M059J (cell line): ENCODE measurements at places on chromosomes 7 and 10. TPM values are rescaled to one million over a fixed set of nuclear protein-coding genes. Genes with fewer than 3 reads are reported as not detected.

CCDC3 gene
- total RNA-seq = 2.0 and 2.6 TPM in 2 replicates

DNA sequence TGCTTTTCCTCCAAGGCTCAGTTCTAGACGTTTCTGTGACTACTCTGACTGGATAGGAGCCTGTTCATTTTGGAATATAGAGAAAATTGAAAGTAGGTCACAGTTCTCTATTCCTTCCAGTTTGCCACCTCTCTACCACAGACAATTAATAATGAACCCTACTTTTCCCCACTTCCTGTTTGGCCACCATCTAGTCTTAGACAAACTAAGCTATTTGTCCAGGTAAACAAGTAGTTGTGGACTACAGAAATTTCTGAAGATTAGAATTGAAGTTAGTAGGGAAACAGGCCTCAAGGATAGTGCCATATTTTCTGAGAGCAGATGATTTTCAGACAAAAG, 87.0 kb downstream of the AUTS2 start:
- no peak for DNase-seq

DNA sequence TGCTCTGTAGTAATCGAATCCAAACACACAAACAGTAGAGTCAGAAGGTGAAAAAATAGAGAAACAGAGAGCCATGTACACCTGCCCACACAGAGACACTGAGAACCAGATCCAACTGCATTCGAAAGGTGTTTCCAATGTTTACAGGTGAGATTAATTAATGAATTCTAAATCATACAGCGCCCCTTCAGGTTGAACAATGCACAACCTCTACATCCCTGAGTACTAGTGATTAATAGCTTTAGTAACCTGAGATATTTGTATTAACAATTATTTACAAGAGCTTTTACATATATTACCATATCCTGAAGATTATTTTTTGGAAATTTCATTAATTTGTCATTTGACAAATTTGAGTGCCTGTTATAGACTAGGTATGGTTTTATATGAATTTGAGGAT, 7.6 kb upstream of the MRC1 start:
- no peak for DNase-seq

DNA sequence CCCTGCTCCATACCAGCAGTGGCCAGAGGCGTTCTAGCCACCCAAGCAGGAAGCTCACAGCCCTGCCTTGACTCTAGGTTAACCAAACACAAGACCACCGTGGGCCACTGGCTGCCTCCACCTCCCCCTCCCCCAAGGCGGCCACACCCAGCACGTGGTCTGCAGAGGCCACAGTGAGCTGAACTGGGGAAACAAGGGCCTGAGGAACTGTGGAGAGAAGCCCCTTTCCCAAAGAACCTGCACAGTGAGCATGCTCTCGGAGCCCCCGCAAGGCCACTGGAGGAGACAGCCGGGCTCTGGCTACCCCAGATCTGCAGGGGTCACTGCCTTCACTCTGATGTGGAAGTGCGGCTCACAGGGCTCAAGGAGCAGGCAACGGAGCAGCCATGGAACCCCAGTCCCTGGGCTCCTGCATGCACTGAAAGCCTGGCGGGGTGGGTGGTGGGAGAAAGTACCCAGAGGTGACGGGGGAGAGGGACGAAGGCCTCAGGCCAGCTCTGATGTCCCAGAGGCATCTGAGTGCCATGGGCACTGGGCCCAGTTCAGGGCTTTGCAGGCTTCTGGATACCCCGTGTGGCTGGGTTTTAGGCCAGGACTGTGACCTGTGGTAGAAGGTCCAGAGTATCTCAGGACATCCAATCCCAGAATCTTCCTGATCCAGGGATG, 189.2 kb downstream of the EBF3 start:
- no peak for DNase-seq

GRCh38 chr7:122864016-122864415, 22.2 kb downstream of the CADPS2 start:
- no peak for DNase-seq

DNA sequence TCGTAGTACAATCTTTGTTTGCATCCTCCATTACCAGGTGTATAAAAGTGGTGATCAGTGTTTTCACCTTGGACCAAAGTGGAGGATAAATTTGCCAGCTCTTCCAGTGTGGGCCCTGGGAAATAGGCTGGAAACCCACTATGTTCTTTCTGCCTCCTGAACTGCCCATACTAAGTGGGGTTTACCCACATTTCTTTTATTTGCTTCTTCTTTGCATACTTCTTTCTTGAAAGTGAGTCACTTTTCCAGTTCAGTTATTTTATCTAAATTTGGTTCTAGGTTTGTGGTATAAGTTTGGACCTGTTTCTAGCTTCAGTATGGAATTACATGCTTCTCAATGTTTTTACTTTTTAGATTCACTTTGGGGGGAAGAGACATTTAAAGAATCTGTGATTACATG, 126.2 kb upstream of the ACBD5 start:
- no peak for DNase-seq

- DNase-seq = no peak
These were observed 205.8 kb upstream of the SLC26A5 start for GRCh38 chr7:103651593-103652377.

DNA sequence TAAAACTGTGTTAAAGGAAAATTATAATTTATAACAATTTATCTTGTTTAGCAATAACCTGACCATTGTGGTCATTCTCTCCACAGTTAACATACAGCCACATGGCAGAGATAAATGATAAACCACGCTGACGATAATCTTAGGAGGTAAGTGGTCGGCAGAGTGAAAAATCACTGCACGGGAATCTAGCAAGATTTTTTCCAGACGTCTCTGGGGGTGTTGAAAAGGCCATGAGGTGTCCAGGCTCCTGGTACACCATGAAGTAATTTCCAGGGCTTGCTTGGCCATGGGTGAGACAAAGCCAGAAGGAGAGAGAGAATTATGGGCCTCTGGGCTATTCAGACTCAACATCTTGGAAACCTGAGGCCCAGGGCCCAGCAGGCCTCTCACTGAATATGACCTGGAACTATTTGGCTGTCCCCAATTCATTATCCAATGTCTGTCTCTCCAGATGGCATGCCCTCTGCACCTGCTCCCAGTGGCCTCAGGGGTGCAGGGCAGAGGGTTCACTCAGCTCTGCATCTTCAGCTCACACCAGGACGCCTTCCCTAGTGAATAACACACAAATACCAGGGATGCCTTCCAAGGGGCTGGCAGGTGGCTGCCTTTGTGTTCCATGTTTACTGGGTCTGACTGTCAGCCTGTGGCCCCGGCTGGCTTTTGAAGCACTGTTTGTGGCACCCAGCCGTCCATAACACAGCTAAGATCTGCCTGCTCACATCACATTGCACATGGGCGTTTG, 590.4 kb upstream of the PFKP start:
- no peak for DNase-seq
